Stimulated activated CD8-positive, alpha-beta memory T cell treated with anti-CD3 and anti-CD28 coated beads, Interleukin-12 subunit alpha, Interleukin-12 subunit beta, amount 100 ng/mL, for 1 hour (primary cell): ENCODE measurements at places on chromosomes 5 and 9.

DNA sequence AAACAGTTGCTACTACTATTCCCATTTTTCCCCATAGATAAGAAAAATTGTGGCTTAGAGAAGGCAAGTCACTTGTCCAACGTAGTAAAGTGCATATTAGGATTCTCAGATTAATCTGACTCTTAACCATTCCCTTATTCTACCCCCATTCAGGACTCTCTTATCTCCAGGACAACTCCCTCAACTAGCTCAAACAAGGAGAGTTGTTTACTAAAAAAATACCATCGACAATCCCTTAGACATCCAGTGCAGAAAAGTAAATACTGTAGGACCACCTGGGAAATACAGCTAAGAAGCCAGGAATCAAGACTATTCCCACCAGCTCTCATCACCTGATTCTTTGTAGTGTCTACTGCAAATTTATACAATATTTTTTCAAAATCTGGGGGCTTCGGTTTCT lies 9.4 kb upstream of the GRAMD2B start:
- no peak for DNase-seq

DNA sequence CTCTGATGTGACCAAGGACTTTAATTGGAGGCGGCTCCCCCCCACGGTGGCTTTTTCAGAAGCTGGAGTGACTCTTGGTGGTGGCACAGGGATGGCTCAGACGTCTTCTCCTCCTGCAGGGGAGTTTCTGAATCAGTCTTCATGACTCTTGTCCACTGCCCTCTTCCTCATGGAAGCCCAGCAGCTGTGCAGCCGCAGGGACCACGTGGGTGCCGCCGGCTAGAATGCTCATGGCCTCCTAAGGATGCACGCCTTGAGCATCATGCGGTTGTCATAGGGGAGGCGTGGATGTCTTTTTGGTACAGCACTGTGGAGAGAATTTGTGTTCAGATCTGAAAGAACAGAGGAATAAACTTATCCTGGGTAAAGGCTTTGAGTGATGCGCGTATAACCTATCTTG lies 1.3 kb downstream of the TEX53 start:
- no peak for DNase-seq

GRCh38 chr9:134028575-134029247 lies 3.4 kb downstream of the BRD3OS start:
- DNase-seq: no peak

DNA sequence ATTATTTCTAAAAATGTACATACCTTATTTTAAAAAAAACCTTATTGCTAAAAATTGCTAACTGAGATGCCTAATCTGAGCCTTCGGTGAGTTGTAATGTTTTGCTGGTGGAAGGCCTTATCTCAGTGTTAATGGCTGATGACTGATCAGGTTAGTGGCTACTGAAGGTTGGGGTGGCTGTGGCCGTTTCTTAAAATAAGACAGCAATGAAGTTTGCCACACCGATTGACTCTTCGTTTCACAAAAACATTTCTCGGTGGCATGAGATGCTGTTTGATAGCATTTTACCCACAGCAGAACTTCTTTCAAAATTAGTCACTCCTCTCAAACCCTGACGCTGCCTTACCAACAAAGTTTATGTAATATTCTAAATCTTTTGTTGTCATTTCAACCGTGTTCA lies 14.7 kb downstream of the CENPK start:
- DNase-seq: no peak

- DNase-seq: no peak
Observed at GRCh38 chr9:70947086-70947485, 174.3 kb downstream of the TRPM3 start.

DNA sequence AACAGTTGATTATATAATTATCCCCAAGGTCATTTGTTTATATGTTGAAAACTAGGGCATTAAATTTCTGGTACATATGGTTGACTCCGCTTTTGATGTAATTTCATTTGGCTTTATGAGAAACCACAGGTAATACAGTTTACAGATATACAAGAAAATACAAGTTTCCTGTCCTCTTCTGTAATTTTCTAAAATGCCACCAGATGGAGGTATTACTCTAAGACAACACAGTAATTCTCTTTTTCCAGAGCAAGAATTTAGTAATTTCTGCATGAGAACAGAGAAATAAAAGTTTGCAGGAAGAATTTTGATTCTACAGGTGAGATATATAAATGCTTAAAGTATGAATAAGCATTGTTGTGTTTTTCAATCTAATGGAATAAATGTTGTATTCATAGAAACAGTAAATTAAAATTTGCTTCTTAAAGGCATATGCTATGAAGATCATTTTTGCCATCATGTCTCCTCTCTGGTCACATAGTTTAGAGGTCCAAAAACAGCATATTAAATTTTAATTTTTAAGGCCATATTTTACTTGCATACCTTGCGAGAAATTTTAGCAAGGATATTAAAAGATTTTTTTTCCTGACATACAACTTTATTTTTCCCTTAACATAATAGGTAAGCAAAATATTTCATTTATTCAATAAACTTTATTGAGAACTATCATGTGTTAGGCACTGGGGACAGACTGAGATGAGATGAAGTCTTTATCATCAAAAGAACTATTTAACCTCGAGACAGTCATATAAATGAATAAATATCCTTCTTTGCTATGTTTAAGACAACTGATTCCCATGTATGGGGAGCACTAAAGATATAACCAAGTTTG lies 22.7 kb downstream of the CHD1 start:
- DNase-seq: no peak

- no peak for DNase-seq
Observed at GRCh38 chr9:135809166-135809565, 98.2 kb downstream of the CAMSAP1 start.

GRCh38 chr9:85024374-85024773 lies 354.8 kb downstream of the NTRK2 start:
- DNase-seq: no peak

DNA sequence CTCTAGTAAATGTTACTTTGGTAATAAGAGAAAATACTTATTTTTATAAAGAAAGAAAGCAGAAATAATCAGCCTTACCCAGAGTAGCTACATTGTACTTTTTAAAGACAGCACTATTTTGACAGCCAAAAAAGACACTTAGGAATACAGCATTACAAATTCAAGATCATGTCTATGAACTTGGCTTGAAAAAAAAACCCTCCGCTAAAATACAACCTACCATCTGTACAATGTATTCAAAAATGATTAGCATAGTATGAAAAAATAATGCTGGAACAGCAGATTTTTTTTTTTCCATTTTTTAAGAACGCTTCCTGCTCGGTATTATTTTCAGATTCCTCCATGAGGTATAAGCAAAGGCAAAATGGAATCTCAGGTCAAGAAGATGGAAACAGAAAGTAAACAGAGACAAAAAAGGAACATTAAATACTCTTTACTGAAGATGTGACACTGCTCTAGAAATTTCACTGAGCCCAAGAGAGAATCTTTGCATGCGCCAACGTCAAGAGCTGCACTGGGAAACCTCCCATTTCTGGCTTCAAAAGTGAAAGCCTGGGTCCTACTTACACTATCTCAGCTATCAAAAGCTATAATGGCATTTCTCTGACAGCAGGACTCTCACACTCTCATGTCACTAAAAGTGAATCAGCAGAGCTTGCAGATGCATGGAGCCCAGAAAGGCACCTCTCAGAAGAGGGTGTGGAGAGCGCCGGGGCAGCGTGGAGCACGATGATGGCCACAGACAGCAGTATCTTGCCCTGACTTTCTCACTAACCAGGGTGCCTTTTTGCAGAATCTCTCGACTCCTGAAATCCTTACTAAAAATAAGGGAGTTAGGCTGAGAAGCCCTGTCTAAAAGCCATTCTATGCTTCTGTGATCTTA lies 167.4 kb downstream of the ELAVL2 start:
- no peak for DNase-seq

DNA sequence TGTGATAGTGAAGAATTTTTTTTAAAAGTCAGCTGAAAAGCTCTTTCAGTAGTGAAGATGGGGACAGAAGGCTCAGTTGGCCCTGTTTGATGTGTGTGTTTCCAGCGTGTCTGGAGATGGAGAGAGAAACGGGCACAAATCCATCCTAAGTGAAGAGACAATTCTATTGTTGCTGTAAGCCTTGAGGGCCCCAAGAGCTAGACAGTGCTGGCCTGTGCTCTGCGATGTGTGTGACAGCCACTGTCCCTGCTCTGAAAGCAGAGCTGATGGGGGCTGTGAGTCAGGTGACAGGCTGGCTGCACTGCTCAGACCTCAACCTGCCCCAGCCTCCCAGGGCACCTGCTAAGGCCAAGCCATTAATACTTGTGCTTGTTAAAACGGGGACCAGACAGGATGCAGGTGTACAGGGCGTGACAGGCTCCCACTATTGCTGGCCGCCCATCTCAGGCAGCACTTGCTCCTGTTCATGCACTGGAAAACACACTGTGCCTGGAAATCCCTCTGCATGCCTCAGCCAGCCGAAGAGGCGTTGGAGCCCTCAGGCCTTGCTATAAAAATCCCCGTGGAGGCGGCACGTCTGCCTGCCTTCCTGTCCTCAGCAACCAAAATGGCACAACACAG lies 44.6 kb upstream of the SEMA4D start:
- no peak for DNase-seq

GRCh38 chr9:73869264-73869663 lies 627.9 kb upstream of the RORB start:
- DNase-seq: peak; percentile 12

GRCh38 chr5:58891971-58892343 lies 309.1 kb downstream of the RAB3C start:
- no peak for DNase-seq

DNA sequence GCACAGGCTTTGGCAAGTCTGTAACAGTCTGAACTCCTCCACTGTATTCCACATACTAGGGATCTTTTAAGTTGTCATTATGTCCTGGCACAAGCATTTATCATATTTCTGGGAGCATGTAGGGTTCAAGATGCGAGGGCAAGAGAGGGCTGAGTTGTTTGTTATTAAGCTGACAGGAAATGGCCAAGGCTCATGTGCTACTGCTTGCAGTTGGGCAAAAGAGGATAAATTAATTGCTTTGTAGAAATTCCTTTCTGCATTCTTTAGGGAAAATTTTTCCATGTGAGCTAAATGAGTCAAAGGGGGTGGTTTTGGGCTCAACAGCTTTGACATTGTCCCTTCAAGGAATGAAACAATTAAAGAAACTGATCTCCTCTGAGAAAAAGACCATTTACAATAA lies 35.4 kb downstream of the DOCK8 start:
- no peak for DNase-seq

DNA sequence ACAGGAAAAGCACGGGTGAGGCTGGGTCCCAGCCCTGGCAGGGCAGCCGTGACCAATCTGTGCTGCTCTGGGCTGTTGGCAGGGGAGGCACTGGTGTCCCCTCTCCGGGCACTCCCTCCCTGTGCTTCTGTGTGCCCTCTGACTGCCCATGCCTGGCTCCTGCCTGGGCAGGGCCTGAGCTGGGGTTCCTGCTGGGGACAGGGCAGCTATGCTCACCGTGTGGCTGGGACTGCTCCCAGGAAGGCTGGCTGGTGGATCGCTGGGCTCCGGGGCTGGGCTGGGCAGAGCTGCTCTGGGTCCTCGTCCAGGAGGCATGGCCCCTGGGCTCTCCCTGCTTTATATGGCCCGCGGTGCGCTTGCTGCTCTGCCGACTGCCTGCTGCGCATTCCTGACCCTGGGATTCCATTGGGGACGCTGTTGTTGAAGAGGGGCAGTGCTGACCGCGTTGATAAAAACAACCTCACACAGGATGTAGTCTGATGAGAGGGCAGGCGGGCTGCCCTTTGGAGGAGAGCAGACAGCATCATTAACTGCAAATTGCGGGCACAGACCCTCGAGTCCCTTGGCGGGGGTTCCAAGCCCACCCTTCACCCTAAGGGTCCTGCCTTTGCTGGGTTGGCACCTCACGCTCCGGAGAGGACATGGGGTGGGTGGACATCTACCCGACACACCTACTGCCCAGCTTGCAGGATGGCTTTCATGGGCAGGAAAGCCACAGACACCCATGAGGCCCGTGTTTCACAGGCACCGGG lies 955 bp downstream of the QRFP start:
- no peak for DNase-seq

DNA sequence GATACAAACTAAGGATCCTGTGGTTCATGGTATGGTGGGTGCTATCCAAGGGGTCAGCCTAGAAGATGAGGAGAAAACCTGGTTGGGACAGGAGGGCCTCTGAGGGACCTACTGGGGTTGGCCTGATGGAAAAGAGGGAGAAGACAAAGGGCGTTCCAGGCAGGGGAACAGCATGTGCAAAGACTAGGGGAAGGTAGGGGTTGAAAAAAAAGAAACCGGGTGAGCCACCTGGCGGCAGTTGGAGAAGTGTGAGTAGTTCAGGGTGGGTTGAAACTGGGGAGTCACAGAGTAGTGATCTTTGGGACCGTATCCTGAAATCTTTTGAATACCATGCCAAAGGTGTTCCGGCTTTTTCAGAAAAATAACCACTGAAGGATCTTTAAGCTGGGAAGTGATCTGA lies 8.7 kb upstream of the GABRP start:
- DNase-seq: no peak

DNA sequence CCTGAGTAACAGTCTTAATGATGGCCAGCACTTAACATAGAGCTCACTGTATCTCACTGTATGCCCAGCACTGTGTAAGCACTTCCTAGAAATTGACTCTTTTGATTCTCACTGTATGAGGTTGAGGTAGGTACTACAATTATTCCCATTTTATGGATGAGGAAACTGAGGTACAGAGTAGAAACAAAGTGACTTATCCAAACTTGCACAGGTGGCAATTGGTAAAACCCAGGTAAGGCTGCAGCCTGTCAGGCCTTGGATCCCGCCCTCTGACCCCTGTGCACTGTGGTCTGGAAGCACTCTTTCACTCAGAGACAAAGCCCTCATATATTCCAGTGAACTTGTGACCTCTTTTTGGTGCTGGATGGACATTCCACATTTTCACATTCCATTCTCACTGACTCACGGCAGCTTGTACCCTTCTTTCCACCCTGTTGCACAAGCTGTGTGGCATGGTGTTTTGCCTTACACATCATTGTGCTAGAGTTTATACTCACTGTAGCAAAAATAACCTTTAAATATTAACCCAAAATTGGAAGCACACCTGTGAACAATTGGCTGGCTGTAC lies 21.7 kb downstream of the ANKRD55 start:
- DNase-seq: no peak

- DNase-seq: no peak
Observed at GRCh38 chr9:77977210-77977611, 54.4 kb downstream of the GNAQ start.

DNA sequence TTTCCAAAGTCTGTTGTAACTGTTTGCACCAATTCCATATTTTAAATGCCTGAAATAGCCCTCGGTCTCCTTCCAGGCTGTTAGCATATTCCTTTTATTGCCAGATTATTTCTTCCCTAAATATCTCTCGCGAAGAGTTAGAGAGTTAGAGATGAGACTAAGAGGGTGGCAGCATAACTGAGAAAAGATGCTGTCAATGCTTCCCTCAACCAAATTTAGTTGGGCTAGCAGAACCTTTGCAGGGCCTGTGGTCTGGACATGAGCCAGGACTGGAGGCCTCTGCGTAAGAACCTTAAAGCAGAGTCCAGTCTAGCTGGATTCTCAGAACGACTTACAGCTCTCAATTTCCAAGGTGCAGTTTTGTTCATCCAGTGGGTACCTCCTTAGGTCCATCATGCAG lies 135.9 kb downstream of the GABRB2 start:
- DNase-seq: no peak

- no peak for DNase-seq
Observed at GRCh38 chr9:90035471-90035870, 430.7 kb downstream of the GADD45G start.

- no peak for DNase-seq
Observed at GRCh38 chr5:57185313-57185712, 11.5 kb downstream of the GPBP1 start.

- DNase-seq: no peak
Observed at GRCh38 chr5:174259696-174260420, 214.4 kb downstream of the NSG2 start.
